Nephron progenitor cell (in vitro differentiated cells): ENCODE measurements at places on chromosomes 12 and 14.
A peak's percentile ranks its signal among the peaks of the same experiment; 100 is the strongest.

- no peak for DNase-seq
Observed at GRCh38 chr12:67721248-67721647, 72.7 kb downstream of the DYRK2 start.

- DNase-seq, result no peak
Observed at GRCh38 chr12:79455286-79455685, 235.5 kb downstream of the PAWR start.

- no peak for DNase-seq
Observed at GRCh38 chr12:11556682-11557081, 92.8 kb upstream of the ETV6 start.

- DNase-seq, result no peak
Observed at GRCh38 chr14:101363880-101364391, 197.4 kb upstream of the DIO3 start.

DNA sequence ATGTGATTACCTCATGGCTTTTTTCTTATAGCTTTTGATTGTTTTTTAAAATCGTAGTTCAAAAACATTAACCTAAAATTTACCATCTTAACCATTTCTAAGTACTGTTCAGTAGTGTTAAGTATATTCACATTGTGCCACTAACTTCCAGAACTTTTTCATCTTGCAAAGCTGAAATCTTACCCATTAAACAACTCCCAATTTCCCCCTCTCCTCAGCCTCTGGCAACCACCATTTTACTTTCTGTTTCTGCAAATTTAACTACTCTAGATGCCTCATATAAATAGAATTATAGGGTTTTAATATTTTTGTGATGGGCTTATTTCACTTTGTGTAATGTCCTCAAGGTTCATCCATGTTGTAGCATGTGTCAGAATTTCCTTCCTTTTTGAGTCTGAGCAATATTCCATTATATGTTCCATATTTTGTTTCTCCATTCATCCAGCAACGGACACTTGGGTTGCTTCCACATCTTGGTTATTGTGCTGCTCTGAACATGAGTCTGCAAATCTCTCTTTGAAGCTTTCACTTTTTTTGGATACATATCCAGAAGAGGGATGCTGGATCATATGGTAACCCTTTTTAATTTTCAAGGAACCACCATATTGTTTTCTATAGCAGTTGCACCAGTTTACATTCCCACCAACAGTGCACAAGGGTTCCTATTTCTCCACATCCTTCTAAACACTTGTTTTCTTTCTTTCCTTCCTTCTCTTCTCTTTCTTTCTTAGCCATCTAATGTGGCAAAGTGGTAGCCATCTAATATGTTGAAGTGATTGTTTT, 5.0 kb downstream of the HIF1A start:
- no peak for DNase-seq

- peak; percentile 41 for DNase-seq
Observed at GRCh38 chr14:92794547-92794941, 439 bp downstream of the GOLGA5 start.

DNA sequence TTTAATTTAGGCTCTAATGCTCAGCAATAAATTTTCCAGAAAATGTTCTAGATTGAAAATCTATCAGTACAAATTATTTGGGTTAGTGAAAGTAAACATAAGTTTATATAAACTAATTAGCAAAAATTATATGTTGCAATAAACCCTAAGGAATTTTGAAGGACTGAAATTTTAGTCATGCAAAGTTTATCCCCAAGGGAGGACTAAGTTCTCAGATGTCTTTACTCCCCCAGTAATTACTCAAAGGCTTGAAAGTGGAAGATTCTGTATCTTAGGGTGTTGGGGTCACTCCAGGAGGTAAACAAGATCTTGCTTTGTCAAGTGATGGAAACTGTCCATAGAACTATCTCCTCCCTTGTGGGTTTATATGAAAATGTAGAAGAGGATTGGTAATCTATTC, 183.7 kb downstream of the AKAP6 start:
- DNase-seq, result no peak

GRCh38 chr12:84058136-84058535, 854.5 kb downstream of the SLC6A15 start:
- DNase-seq, result no peak

GRCh38 chr14:85602345-85602744, 72.4 kb downstream of the FLRT2 start:
- DNase-seq, result no peak

DNA sequence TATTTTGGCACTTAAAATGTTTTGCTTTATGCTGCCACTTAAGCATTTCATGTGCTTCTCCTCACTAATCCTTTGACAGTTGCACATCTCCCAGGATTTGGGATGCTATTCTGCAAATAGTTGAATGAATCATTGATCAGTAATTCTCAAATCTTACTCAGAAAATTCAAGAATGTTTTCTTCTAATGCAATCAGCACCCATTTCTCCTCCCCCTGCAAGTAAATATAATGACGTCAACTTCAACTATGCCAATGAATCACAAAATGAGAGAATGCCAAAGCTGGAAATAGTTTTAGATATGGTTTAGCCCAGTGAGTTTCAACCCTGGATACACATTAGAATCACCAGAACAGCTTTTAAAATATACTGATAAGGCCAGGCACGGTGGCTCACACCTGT, 2.1 kb upstream of the BLOC1S1 start:
- no peak for DNase-seq

GRCh38 chr14:63276492-63277342, 42.0 kb downstream of the GPHB5 start:
- peak; percentile 16 for DNase-seq

DNA sequence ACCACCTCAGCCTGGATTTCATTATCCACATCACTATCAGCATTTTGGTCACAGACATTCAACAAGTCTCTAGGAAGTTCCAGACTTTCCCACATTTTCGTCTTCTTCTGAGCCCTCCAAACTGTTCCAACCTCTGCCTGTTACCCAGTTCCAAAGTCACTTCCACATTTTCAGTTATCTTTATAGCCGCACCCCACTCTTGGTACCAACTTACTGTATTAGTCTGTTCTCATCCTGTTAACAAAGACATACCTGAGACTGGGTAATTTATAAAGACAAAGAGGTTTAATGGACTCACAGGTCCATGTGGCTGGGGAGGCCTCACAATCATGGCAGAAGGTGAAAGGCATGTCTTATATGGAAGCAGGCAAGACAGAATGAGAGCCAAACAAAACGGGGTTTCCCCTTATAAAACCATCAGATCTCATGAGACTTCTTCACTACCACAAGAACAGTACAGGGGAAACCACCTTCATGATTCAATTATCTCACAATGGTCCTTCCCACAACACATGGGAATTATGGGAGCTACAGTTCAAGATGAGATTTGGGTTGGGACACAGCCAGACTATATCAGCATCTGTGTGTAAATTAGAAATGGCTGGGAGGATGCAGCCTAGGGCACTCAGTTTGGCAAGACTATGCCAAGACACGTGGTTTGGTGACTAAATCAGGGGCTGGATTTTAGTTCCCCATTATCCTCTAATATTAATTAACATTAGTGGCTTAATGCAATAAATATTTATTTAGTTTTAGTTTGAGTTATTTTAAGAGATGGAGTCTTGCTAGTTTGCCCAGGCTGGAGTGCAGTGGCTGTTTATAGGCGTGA, 16.2 kb upstream of the FUT8 start:
- no peak for DNase-seq

DNA sequence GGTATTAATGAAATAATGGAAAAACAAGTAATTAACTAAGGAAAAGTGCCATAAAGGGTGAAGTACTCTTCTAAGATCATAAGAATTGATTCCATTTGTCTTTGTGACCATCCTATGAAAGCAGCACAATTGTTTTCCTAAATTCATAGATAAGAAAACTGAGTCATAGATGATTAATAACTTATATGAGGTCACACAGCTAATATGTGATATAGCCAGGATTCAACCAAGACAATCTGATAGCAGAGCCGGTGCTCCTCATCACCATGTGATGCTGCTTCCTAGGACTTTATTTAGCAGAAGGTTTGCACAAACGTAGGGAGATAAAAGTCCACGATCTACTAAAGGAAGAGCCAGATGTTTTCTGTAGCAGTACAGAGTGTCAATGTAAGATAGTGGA, 181.5 kb upstream of the SYT1 start:
- DNase-seq, result no peak

- DNase-seq, result no peak
Observed at GRCh38 chr14:51677266-51677665, 25.6 kb downstream of the FRMD6 start.

- DNase-seq, result peak; percentile 71
Observed at GRCh38 chr14:70821584-70822529, 12.5 kb upstream of the MAP3K9 start.

- DNase-seq, result no peak
Observed at GRCh38 chr12:114030451-114030850, 64.3 kb upstream of the RBM19 start.

GRCh38 chr14:50768680-50769079, 62.3 kb downstream of the NIN start:
- DNase-seq, result no peak

GRCh38 chr12:116597886-116598285, 38.7 kb downstream of the MAP1LC3B2 start:
- no peak for DNase-seq

DNA sequence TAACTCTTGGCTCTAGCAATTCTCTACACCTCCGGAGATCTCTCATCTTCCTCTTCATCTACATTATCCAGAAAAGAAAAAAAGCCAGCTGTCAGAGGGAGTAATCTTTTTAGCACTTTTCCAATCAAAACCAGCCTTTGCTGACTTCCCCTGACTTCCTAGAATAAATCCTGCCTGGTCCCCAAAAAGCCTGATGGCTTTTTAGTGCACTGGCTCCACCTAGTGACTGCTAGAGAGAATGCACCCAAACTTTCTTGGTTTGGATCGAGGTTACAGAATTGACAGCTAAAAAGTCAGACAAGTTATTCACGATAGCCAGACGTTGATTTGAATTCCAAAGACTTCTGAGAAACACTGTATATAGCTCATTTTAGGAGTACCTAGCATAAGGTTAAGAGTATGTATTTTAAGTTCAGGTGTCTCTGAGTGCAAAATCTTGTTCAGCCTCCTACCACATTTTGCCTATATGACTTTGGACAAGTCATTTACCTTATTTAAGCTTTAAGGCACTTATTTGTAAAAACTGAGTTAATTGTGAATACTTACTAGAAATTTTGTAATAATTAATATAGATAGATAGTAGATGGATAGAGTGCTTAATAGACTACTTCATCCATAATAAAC, 185.7 kb upstream of the GRIN2B start:
- DNase-seq, result peak; percentile 65

DNA sequence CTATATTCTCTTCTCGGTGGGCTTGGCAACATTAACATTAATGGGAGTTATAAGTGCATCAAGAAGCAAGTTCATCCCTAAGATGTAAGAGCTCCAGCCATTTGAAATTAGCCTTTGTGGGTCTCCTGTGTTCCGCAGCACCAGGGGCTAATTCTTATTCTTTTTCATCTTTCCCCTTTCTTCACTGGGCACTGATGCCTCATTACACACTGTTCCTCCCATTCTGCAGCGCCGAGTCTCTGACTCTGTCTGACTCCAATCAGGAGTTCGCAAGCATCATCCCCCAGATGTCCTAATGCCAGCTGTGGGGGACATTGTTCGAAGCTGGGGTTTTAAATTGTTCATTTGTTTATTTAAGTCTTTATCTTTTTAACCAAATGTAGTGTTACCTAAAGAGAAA, 341.3 kb downstream of the EGLN3 start:
- DNase-seq, result no peak

- DNase-seq, result no peak
Observed at GRCh38 chr14:73887694-73888459, 1.2 kb downstream of the ZNF410 start.
